WTC11 (cell line): ENCODE measurements at places on chromosomes 16 and 17. TPM values are rescaled to one million over a fixed set of nuclear protein-coding genes. Genes with fewer than 3 reads are reported as not detected.
A peak's percentile ranks its signal among the peaks of the same experiment; 100 is the strongest.

GRCh38 chr17:6661464-6661848 lies 9.9 kb downstream of the C17orf100 start:
- no peak for DNase-seq
- no peaks in the 10 kb centered on the region for H3K36me3 ChIP-seq
- peaks cover 11% of the 10 kb centered on the region for H3K4me1 ChIP-seq
- no peak overlapping the region for H3K4me3 ChIP-seq

- no peak for DNase-seq
- no peaks in the 10 kb centered on the region; the same call in 1 of the 2 replicates for H3K27me3 ChIP-seq
- no peak overlapping the region for H3K4me3 ChIP-seq
- no peak overlapping the region for H3K27ac ChIP-seq
- 0 out of 2 replicates have a peak, but pooled peaks cover 2% of the 10 kb centered on the region for H3K4me1 ChIP-seq
These were observed 2.7 kb upstream of the SPPL2C start for GRCh38 chr17:45841883-45842525.

DNA sequence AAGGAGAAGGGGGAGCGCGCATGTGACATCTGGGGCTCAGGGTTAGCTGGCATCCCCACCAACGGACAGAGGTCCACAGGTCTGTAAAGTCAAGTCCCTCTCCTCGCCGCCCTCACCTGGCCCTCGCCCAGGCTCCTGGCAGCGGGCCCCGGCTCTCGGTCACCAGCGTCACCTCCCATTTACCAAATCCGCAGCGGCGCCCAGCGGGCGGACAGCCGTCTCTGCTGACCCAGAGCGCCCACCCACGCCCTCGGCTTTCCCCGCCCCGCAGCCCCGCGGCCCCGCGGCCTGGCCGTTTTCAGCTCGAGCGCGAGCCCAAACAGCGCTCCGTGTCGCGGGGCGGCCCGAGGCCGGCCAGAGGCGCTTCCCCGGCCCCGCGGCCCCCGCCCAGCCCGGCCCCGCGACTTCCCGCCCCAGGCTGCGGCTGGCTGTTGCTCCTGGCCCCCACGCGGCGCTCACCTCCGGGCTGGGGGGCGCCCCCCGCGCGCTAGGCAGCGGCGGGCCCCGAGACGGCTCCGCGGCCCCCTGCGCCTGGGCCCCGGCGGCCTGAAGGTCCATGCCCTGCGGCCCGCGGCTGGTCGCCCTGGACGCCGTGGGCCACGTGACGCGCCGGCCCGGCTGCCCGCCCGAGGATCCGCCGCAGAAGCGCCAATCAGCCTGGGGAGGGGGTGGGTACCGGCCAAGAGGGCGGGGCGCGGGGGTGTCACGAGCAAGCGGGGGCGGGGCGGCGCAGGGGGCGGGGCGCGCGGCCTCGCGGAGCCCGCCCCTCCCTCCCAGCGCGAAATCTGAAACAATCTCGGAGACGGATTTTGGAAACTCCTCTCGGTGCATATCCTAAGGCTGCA lies at the start of gene COPRS:
Gene COPRS (minus strand): TSS at position 603 of the 845 bp plus-strand sequence. CDS start 45 bp downstream, at position 558.
- peak within 1 kb of the TSS; percentile 70 for H3K4me3 ChIP-seq
- H3K27ac ChIP-seq = peak within 1 kb of the TSS; percentile 39
- peak; percentile 81 for DNase-seq
- peaks cover 6% of the 10 kb centered on the region; the same call in 1 of the 2 replicates for H3K27me3 ChIP-seq
- peaks cover 19% of the 10 kb centered on the region for H3K4me1 ChIP-seq

GRCh38 chr16:89104930-89105571 lies 11.4 kb downstream of the ACSF3 start:
- H3K4me3 ChIP-seq = no peak overlapping the region
- DNase-seq = no peak
- H3K27ac ChIP-seq = no peak overlapping the region
- no peaks in the 10 kb centered on the region; the same call in 1 of the 2 replicates for H3K27me3 ChIP-seq

DNA sequence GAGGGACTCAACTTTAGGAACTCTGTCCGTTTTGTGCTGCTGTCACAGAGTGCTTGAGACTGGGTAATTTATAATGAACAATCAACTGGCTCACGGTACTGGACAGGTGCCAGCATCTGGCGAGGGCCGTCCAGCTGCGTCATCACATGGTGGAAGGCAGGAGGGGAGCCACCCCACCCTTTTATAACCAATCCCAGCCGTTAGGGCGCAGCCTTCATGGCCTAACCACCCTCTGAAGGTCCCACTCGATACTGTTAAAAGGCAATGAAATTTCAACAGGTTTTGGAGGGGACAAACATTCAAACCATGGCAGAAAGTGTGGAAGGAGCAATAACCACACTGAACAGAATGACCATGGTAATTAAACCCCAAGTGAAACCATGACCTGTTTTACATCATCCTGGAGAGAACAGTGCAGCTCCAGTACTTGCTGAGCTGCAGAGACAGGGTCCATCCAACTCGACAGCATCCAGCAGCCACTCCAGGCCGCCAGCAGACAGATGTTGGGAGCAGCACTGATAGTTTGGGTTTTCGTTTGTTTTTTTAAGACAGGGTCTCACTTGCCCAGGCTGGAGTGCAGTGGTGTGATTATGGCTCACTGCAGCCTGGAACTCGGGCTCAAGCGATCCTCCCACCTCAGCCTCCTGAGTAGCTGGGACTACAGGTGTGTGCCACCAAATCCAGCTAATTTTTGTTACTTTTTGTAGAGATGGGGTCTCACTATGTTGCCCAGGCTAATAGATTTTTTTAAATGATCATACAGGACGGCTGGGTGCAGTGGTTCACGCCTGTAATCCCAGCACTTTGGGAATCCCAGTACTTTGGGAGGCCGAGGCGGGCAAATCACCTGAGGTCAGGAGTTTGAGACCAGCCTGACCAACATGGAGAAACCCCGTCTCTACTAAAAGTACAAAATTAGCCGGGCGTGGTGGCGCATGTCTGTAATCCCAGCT lies 11.0 kb downstream of the CHMP6 start:
- peak overlapping the region; percentile 53 for H3K4me3 ChIP-seq
- peaks cover 48% of the 10 kb centered on the region for H3K27me3 ChIP-seq
- no peak overlapping the region for H3K27ac ChIP-seq
- no peaks in the 10 kb centered on the region; the same call in 1 of the 2 replicates for H3K36me3 ChIP-seq

DNA sequence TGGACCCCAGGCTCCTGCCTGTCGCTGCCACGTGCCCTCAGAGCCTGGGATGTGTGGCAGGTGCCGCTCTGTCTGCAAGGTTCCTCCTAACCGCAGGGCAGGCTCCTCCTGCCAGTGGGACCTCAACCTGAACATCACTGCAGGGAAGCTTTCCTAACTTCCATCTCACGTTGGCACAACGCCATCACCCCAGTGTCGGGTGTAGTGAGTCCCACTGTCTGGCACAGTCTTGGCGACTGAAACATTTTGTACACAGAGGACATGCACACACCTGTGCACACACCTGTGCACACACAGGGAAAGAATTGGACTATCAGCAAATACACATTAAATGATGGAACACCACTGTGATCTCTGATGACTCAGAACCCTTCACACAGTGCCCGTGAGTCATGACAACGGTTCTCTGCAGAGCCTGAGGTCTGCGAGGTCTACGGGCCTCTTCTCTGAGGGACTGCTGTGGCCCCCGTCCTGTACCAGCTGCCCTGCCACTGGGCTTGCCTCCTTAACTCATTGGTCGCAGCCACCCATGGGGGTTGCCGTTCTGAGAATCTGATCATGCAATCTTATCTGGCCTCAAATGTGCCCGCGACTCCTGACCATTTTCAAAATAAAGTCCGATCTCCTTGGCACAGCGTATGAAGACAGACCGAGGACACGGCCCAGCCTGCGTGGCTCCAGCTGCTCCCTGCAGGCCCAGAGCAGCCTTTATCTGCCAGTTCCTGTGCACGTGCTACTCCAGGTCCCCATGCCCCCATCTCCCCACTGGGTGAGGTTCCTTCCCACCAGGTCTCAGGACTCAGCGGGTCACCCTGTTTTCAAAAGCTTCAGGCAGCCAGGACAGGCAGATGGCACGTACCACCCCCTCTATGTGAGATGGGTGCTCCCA lies 7.6 kb downstream of the CCDC57 start:
- no peak for DNase-seq
- H3K36me3 ChIP-seq = no peaks in the 10 kb centered on the region

DNA sequence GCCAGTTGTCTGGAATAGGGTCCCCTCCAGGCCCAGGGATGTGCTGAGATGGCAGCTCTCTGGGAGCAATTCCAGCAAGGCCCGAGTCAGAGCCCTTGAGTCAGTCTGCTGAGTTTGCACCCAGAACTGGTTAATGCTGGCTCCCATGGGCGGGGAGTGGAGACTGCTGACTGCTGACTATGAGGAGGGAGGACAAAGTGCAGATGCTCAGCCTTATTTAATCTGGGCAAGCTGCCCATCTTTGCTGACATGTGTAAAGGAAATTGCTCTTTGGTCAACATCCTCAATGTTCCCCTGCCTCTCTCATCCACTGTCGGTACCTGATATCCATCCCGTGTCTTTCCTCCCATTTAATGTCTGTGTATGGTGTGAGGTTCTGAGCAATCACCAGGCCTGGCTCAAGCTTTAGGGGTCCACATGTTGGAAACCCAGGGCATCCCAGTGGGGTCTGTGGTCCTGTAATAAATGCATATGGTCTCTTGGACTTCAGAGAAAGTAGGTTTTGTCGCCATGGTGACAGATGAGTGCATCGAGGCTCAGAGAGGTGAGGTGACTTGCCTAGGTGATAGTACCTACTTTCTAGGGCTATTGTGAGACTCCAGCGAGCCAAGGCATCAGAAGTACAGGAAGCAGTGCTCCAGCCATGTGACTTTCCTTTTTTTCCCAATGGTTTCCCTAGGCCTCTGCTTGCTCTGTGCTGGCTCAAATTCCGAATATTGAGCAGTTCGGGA lies 20.0 kb upstream of the RNF135 start:
- H3K36me3 ChIP-seq = no peaks in the 10 kb centered on the region
- H3K27me3 ChIP-seq = no peaks in the 10 kb centered on the region
- H3K4me3 ChIP-seq = no peak overlapping the region

Gene DOC2B
- total RNA-seq = 2.1 to 2.7 TPM (median 2.5 TPM) in 3 replicates

Gene TSEN54
- 47.8 to 53.4 TPM (median 51.5 TPM) in 3 replicates for total RNA-seq

Gene SLFN11
- total RNA-seq = 0.26 to 0.53 TPM (median 0.27 TPM) in 3 replicates

Gene TAF1C
- total RNA-seq = 71.2 to 89.7 TPM (median 74.7 TPM) in 3 replicates

Gene IQCK
- total RNA-seq = 5.2 to 6.0 TPM (median 5.8 TPM) in 3 replicates

Gene KRTAP4-3
- total RNA-seq = not detected in 3 replicates
